Activated gamma-delta T cell treated with Interleukin-2 at 50 U/mL for 16 hours (primary cell): ENCODE measurements at places on chromosomes 13 and 19.

- DNase-seq: no peak
These were observed 55.2 kb downstream of the STARD13 start for GRCh38 chr13:33230178-33230881.

DNA sequence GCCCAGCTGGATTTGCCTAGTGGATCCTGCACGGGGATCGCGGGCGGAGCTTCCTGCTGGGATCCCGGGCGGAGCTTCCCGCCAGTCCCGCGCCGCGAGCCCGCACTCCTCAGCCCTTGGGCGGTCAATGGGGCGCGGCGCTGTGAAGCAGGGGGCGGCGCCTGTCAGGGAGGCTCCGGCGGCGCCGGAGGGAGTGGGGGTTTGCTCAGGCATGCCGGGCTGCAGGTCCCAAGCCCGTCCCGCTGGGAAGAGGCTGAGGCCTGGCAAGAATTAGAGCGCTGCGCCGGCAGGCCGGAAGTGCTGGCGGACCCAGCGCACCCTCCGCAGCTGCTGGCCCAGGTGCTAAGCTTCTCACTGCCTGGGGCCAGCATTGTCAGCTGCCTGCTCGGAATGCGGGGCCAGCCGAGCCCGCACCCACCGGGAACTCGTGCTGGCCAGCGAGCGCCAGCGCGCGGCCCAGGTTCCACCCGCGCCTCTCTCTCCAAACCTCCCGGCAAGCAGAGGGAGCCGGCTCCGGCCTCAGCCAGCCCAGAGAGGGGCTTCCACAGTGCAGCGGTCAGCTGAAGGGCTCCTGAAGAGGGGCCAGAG is 119.6 kb downstream of the PRR20E start:
- no peak for DNase-seq

DNA sequence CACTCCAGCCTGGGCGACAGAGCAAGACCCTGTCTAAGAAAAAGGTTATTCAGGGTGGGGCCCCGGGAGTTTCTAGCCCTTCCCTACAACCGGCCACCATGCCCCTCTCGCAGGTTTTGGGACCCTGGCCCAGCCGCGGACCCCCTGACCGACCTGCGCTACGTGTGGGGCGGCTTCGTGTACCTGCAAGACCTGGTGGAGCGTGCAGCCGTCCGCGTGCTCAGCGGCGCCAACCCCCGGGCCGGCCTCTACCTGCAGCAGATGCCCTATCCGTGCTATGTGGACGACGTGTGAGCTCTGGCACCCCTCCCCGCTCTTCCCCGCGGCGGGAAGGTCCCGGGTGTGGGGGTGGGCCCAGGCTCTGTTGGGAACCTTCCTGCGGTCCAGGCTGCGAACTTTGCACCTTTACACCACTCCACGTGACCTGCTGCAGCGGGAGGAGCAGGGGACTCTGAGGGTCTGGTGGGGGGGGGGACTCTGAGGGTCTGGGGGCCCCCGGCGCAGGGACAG is 6.3 kb downstream of the ABCA7 start:
- no peak for DNase-seq

GRCh38 chr13:79245937-79246577 is 160.0 kb downstream of the RBM26 start:
- DNase-seq: no peak

DNA sequence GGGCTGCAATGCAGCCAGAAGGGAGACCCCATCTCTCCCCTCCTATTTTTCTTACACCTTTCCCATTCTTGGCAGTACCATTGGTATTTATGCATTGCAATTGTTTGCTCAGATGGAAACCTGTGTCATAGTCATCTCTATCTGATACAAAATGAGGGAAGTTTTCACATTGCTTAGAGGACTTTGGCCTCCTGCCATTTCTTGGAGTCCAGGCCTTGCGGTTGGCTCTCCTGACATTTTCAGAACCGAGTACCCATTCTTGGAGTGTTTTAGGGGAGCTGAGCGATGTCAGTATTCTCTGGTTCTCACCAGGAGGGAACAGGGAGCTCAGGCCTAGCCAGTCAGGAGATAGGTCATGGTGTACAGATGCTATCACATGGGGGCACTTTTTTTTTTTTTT is 1.5 kb downstream of the SIN3B start:
- no peak for DNase-seq

GRCh38 chr19:11576227-11576626 is 1.2 kb downstream of the ACP5 start:
- DNase-seq: no peak

DNA sequence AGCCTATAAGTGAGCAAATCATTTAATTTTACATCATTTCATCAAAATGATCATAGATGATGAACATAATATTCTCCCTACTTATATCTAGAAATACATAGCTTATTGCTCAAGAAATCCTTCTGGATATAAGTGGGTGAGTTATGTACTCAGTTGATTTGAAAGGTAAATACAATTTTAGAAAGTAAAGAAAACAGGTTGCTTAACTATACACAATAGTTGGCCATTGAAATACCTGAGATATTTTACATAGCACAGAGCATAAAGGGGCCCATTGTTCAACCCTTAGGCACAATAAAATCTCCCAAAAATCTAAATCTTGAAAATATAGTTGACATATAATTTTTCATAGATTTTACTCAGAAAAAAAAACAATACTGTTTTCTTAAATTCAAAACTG is 782.0 kb upstream of the KLHL1 start:
- DNase-seq: no peak

- peak; percentile 71 for DNase-seq
These were observed 1.4 kb downstream of the RASA3 start for GRCh38 chr13:114130837-114131582.

- no peak for DNase-seq
These were observed 2.1 kb downstream of the ACTN4 start for GRCh38 chr19:38649305-38650171.

GRCh38 chr13:110405597-110406450 is 98.7 kb downstream of the COL4A2 start:
- DNase-seq: no peak

- no peak for DNase-seq
These were observed 201.9 kb downstream of the RFC3 start for GRCh38 chr13:34019870-34020269.

- no peak for DNase-seq
These were observed 7.3 kb downstream of the LYL1 start for GRCh38 chr19:13095393-13095784.

DNA sequence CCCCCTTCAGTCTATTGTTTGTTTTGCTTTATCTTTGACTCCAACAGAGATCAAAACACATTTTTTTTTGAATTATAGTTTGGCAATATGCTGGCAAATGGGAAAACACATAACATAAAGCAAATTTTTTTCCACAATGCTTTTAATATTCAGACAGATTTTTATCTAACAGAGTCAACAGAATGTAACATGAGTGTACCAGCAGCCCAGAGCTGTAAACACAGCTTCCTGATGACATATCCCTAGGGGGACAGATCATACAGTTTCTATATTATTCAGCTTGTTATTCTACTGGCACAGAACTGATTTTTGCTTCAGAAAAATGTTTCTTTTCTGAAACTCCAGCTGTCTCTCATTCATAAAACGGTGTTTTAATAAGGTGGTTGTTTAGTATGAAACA is 168.8 kb downstream of the OLFM4 start:
- no peak for DNase-seq

- no peak for DNase-seq
These were observed 5.0 kb upstream of the ZNF230 start for GRCh38 chr19:43997631-43998290.

- DNase-seq: no peak
These were observed 20.2 kb downstream of the EVI5L start for GRCh38 chr19:7850000-7850813.

GRCh38 chr13:46137627-46138317 is 32.9 kb upstream of the CPB2 start:
- no peak for DNase-seq

GRCh38 chr13:59653916-59654315 is 509.8 kb downstream of the DIAPH3 start:
- DNase-seq: no peak
